ENCODE measurements at places on chromosomes 6 and 20.

DNA sequence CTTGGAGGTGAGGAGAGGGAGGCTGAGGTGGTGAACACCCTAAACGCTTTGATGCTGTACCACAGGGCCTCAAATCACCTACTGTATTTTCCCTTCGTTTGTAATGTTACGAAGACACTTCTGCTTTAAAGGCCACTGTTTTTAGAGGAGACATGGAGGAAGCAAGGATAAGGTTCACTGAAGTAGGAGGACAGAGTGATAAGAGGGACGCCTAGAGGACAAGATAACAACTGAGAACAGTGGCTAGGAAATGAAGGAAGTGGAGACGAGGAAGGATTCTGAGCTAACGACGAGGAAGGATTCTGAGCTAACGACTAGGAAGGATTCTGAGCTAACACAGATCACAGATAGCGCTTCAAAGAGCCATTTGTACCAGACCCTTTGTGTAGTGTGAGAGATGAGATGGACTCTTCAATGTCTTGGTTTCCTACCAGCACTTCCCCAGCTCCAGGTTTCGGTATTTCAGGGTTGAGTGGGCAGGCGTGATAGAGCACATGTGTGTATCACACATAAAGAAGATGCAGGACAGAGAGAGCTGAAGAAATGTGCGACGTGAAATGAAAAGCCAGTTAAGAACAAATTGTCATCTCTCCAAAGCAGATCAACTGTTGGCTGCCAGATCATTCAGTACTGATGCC lies 7.5 kb downstream of the SF3B5 start:
- no peak for DNase-seq

GRCh38 chr6:14596410-14596809 lies 478.8 kb downstream of the CD83 start:
- no peak for DNase-seq

DNA sequence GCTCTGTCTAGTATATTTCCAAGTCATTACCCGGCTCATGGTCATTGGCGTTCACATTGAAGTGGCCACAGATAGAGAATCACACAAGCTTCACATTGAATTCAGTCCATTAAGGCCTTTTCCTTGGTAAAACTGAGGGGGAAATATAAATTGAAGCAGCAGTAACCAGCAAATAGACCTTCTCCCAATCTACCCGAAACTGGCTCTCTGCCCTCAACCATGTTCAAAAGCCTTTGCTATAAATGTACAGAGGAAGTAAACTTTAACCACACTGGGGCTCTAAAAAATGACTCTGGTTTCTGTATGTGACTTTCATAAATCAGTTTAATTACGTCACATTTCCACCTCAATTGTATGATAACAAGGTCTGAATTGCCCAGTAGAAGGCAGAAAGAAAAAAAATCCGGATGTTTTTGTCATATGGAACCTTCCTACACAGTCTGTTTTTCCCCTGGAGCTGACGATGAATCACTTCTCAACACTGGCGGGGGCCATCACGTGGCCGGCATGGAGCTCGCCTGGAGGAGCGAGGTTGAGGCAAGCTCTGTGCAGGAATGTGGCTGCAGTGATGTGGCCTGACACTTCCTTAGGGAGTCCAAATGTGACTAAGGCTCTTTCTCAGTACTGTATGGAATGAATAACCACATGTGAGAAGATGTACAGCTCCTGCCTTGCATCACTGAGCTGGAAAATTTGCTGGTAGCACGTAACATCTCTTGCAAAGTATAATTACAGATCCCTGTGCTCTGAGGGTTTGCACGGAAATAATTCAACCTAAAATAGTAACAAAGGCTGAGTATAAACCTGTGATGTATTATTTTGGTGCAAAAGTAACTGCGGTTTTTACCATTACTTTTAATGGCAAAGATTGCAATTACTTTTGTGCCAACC lies 58.6 kb upstream of the SNX9 start:
- DNase-seq = peak; percentile 80

DNA sequence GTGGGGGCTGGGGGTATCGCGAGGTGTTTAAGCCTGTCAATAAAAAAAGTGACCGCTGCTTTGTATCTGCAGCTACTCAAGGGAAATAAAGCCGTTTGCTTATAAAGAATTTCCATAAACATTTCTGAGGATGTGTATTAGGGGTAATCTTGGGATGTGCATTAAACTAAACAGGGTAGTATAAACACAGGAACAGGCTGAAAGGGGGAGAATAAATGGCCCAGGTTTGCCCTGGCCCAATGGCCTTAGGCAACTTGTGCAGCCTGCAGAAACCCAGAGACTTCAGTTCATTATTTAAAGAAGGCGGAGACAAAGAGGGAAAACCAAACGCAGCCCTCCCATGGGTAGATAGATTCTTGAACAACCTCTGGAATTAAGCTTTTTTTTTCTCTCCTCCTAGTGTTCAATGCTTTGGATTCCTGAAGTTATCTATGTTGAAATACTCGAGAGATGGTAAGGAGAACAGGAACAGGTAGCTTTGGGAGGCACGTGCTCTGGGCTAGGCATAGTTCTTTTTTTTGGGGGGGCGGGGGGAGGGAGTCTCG lies 35.6 kb upstream of the SALL4 start:
- no peak for DNase-seq

GRCh38 chr6:148793721-148794120 lies 46.9 kb downstream of the UST start:
- no peak for DNase-seq

DNA sequence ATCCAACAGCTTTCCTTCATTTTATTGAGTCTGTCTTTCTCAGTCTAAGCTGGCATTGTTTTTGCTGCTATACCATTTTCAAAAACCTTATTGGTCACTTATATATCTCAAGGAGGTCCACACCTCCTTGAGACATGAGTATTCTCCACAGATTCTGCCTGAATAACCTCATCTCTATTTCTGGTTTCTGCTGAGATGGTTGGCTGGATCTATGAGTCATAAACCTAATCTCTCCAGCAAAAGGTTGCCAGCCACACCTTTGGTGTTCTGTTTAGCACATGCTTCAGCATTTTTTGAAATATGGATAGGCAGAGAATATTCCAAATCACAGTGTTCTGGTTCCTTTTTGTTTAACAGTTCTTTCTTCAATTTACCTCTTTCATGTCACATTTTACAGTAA lies 40.8 kb upstream of the TMEM244 start:
- no peak for DNase-seq

- DNase-seq = no peak
These were observed 323.3 kb downstream of the BMP2 start for GRCh38 chr20:7090811-7091210.

DNA sequence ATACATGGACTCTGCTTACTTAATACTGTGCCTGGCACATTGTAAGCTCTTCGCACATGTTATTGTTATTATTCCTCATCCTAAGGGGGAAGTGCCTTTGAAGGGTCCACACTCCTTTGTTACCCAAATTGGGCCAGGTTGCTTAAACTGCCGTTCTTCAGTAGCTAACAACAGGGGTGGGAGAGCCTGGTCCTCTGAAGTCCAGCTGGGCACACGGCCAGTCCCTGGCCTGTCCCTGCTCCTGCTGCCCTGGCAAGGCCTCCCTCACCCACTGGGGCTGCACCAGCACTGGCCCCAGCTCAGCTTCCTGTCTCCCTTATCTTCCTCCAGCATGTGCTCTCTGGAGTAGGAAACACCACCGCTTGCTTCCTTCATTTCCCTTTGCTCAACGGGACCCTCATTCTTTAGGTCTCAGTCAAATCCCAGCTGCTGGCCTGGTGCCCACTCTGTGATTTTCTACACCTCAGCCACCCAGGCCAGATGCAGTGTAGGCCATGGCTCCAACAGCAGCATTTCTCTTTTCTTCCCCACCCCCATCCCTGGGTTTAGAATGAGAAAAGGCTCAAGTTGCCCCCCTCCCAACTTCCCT lies 5.5 kb upstream of the PROCR start:
- DNase-seq = no peak

GRCh38 chr6:158780988-158781691 lies 38.0 kb downstream of the EZR start:
- no peak for DNase-seq

DNA sequence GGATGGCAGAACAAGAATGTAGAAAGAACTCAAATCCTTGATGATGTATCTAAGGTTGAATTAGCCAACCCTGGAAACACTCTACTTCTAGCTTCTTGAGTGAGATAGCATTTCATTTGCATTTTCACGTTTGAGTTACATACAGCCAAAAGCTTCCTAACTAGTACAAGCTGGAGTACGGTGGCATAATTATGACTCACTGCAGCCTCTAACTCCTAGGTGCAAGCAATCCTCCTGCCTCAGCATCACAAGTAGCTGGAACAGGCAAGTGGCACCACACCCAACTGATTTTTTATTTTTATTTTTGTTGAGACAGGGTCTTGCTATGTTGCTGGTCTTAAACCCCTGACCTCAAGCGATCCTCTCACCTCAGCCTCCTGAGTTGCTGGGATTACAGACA lies 36.5 kb upstream of the STK35 start:
- no peak for DNase-seq

DNA sequence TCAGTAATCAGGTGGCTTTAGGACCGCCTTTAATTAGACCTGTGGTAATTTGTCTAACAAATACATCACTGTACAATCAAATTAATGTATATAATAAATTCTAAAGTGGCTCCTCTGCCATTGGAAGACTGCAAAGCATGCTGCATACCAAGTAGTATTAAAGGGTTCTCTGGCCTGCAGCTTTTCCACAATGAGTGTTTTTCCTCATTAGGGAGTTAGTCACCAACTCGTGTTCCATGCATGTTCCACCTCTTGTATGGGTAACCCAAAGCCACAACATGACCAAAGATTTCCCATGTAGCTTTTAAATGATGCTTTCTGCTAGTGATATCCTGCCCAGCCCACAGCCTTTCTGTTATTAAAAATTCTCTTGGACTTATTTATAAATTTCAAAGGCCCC lies 218.7 kb downstream of the FUT9 start:
- DNase-seq = no peak

GRCh38 chr6:36610956-36611336 lies 16.8 kb downstream of the SRSF3 start:
- no peak for DNase-seq

DNA sequence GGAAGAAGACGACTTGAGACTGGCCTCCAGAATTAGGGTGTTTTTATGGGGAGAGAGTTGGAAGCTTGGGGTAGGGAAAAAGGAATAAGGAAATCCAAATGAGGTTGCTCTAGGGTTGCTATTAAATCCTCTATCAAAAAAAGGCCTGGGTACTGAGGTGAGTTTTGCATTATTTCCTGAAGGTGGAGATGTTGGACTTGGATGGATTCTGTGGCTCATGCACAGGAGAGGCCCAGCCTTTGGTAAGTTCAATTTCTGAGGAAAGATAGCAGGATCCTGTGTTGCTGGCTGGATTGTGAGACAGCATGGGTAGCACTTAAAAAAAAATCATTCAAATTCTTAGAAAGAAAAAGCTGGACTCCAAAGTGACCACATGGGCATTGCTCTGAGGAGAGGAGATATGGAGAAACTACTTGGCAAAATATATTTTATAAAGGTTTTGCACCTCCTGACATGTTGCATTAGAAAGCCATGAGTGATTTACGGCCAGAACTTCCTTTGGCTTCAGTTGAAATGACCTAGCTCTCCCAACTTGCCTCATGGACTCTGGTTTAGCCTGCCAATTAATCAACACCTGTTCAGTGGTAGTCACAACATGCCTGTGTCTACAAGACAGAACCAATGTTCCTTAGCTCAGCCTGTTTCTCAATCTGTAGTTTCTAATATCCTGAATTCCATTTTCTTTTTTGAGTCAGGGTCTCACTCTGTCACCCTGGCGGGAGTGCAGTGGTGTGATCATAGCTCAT lies 152.1 kb upstream of the RALGAPA2 start:
- no peak for DNase-seq

GRCh38 chr20:44398335-44398734 lies 42.8 kb downstream of the HNF4A start:
- no peak for DNase-seq

GRCh38 chr6:28643017-28643740 lies 117.5 kb downstream of the GPX5 start:
- DNase-seq = no peak

DNA sequence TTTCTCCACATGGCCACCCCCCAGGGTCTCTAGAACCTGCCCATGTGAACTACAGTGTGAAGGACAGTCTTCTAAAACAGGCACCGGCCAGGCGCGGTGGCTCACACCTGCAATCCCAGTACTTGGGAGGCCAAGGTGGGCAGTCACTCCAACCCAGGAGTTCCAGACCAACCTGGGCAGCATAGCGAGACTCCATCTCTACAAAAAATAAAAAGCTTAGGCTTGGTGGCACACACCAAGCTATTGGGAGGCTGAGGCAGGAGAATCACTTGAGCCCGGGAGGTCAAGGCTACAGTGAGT lies 13.7 kb downstream of the ACSS1 start:
- DNase-seq = no peak

- DNase-seq = no peak
These were observed 8.1 kb downstream of the SYNJ2 start for GRCh38 chr6:157989541-157990289.

- DNase-seq = no peak
These were observed 58.0 kb downstream of the RIPOR3 start for GRCh38 chr20:50633361-50633760.

DNA sequence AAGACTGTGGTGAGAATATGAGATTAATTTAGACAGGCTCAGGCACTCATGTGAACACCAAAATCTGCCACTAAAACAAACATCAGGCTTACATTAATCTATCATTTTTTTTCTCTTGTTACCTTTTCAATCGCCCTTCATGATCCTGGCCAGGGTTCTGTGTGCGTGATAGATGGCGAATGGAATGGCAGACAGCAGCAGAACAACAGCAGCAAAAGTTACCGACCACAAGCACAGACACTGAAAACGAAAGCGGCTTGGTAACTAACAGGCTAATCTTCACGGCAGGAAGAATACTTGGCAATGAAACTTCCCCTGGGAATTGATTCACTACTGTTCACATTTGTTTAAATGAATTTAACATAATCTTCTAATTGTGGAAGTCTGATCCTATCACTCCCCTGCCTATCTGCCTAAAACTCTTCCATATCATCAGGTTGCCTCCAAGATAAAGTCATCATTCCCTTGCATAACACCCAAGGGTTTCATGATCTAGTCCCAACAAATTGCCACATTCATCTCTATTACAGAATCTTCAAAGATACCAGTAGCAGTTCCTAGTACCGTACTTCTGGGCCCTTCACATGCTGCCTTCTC lies 28.7 kb downstream of the PTPRK start:
- DNase-seq = no peak

DNA sequence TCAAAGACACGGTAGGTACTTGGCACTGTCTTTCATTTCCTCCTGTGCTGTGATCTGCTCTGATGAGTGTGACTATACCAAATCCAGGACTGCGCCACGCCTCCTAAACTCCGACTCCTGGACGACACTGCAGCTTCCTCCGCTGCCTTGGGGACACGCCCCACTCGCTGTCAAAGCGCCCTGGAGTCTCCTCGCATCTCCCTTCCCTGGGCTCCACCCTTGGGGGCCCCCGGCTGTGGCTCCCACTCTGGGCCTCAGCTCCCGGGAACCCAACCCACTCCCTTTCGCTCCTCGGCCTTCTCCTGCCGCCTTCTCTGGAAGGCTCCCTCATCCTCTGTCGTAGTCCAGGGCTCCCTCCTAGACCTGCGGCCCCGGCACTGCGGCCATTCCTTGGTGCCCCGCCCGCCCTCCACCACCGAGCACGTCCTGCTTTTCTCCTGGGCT lies 61.2 kb downstream of the RSPH3 start:
- no peak for DNase-seq

- DNase-seq = no peak
These were observed 336.3 kb downstream of the CD83 start for GRCh38 chr6:14453712-14454472.
